ENCODE measurements at places on chromosomes 7 and 10.

- peak; percentile 46 for DNase-seq
Measured at GRCh38 chr10:15504101-15504840, 133.2 kb upstream of the FAM171A1 start.

DNA sequence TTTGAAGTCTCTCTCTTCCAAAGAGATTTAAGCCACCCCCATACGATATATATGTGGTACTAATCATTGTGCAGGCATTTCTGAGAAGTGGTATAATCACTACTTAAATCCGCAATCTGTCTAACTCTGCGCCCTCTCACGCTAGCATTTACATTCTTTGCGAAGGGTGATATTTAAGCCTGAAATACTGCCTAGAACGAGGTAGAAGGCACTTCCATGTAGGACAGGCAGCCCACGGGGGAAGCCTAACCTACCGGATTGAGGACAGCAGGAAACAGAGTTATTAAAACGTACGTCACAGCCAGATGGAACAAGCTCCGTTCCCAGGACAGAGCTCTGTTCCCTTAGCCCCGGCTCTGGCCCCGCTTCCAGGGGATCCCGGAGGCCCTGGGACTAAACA is 59.3 kb upstream of the ECHDC3 start:
- no peak for DNase-seq

DNA sequence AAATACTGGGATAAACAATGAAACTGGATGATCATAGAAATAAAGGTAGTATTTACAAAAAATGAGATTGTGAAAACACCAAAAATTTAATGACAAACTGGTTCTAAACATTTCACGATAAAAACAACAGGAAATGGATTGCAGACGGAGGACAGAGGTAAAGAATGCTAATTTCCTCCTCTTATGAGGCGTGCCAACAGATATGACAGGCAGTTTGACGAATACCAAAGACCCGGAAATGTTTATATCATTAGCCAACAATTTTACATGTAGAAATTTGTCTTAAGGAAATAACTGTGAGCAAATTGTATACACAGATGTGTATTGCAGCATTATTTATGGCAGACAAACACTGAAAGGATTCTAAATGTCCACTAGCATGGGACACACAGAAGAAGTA is 162.0 kb upstream of the MGMT start:
- DNase-seq, result no peak

DNA sequence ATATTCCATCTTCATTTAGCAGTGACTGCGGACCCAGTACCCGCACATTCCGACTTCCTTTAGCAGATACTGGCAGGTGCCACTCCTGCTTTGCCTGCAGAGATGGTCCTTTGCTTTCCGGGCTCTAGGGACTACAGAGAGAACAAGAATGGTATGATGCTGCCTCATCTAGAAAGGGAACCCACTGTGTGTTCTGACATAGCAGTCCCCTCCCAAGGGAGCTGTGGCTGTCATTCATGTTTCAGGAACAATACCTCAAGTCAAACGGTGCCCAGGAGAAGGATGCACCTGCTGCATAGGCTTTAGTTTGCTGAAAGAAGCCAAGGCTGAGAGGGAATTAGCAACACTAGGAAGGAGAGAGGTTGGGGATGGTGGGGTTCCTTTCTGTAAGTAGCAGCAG is 15.9 kb upstream of the TMEM72 start:
- DNase-seq, result no peak

GRCh38 chr7:28623863-28624262 is 211.5 kb downstream of the CREB5 start:
- no peak for DNase-seq

- no peak for DNase-seq
Measured at GRCh38 chr10:85624511-85624910, 742.1 kb downstream of the GRID1 start.

DNA sequence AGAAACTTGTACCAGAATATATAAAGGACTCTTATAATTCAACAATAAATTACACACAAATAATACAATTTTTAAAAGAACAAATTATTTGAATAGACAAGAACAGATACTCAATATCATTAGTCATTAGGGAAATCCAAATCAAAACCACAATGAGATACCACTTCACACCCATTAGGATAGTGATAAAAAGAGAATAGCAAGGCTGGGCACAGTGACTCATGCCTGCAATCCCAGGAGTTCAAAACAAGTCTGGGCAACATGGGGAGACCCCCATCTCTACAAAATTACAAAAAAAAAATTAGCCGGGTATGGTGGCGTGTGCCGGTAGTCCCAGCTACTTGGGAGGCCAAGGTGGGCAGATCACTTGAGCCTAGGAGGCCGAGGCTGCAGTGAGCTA is 52.2 kb upstream of the KCNIP2 start:
- DNase-seq, result no peak

GRCh38 chr7:94276795-94277194 is 117.9 kb upstream of the COL1A2 start:
- DNase-seq, result no peak

DNA sequence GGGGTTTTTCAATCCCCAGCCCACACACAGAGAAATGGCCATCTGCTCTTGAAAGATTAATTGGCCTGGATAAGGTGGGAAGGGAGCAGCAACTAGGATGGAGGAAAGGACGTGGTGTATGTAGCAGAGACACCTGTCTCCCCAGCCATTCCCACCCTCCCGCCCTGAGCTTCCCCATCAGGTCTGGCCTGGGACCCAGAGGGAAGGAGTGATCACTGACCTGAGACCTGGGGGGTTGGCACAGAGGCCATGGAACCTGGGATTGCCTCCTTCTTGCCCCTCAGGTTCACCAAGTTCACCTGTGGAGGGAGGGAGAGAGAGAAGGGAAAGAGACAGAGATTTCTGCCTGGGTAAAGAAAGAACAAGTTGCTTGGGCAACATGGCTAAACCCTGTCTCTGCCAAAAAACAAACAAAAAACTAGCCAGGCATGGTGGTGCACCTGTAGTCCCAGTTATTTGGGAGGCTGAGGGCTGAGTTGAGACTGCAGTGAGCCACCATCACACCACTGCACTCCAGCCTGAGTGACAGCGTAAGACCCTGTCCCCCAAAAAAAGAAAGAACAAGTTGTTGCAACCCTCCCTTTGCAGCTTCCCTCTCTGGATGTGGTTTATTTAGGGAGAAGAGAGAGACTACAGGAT is 11.3 kb upstream of the TRPV6 start:
- DNase-seq, result no peak

GRCh38 chr10:77592946-77593636 is 44.5 kb downstream of the KCNMA1 start:
- peak; percentile 49 for DNase-seq

DNA sequence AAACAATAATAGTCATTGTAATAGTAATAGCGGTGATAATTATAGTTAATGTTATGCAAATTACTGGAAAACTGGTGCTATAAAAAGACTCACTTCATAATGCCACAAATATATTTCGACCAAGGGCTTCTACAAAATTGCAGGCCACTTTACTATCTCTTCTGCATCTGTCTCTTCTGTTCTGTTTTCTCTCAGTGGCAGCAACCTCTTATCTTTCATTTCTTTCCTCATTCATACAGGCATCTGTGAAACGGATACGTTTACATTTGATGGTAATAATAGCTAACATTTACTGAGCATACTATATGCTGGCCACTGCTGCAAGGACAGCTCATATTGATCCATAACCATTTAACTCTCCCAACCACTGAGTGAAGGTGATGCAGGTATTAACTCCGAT is 537.4 kb upstream of the PFKP start:
- no peak for DNase-seq

- DNase-seq, result no peak
Measured at GRCh38 chr7:36620166-36620708, 104.1 kb downstream of the AOAH start.

DNA sequence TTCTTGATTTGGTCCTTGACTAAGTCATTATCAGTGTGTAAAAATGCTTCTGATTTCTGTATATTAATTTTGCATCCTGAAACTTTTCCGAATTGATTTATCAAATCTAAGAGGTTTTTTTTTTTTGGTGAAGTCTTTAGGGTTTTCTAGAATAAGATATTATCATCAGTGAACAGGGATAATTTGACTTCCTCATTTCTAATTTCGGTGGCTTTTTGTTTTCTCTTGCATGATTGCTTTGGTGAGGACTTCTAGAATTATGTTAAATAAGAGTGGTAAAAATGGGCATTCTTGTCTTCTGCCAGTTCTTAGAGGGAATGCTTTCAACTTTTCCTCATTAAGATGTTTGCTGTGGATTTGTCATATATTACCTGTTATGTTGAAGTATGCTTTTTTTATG is 170.5 kb downstream of the CCDC7 start:
- no peak for DNase-seq

- no peak for DNase-seq
Measured at GRCh38 chr7:159001811-159002210, 142.9 kb downstream of the VIPR2 start.

DNA sequence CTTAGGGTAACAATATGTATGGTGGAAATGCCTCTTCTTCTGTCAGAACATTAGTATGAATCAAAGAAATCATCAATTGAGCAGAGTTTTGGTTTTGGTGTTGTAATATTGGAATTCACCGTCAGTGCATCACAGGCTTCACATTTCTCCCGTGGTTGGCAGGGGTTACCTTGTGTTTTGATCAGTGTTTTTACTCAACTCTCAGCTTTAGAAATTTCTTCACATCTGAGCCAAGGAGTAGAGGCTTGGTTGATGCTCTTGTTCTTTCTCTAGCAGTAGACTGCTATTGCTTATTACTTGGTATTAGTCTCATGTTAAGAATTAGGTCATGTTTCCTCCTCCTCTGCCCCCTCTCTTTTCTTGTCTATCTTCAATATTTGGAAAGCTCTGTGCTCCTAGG is 188.8 kb upstream of the SMIM30 start:
- DNase-seq, result no peak

DNA sequence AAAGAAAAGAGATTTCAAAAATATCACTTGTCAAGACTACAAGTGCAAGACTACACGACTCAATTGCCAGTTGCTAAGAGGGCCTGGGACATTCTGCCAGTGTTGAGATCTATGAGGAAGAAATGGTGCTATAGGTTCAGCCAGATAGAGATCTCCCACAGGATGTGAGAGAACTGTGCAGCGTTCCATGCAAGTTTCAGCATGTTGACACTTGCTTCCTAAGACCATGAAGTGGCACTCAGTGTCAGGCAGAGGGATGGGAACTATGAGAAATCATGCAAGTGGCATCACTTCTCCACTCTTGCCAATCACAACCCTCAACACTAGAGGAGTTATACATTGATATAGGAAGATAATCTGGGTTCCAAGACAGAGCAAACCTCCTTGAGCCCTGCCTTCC is 210.3 kb downstream of the CHRM2 start:
- DNase-seq, result no peak

GRCh38 chr7:50497968-50498367 is 47.8 kb upstream of the FIGNL1 start:
- DNase-seq, result no peak

DNA sequence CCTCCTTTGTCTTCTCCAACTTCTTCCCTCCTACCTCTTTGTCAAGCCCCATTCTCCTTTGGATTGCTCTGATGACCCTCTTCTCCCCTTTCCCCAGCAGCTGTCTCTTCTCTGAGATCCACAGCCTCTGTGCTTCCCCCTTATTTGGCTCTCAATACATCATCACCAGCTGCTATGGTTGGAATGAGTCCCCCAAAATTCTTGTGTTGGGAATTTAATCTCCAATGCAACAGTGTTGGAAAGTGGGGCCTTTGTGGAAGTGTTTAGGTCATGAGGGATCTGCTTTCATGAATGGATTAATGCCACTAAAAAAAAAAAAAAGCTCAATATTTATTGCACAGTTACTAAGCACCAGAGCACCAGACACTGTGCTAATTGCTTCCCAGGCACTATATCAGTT is 39.2 kb upstream of the FRMD4A start:
- DNase-seq, result no peak
